ENCODE measurements at places on chromosomes 5 and 9.

- DNase-seq, result no peak
These were observed 17.1 kb downstream of the BTNL3 start for GRCh38 chr5:181005791-181006190.

- no peak for DNase-seq
These were observed 402.8 kb downstream of the CDK5RAP2 start for GRCh38 chr9:120177121-120177520.

- DNase-seq, result no peak
These were observed 16.7 kb downstream of the CTNNAL1 start for GRCh38 chr9:108996643-108997042.

DNA sequence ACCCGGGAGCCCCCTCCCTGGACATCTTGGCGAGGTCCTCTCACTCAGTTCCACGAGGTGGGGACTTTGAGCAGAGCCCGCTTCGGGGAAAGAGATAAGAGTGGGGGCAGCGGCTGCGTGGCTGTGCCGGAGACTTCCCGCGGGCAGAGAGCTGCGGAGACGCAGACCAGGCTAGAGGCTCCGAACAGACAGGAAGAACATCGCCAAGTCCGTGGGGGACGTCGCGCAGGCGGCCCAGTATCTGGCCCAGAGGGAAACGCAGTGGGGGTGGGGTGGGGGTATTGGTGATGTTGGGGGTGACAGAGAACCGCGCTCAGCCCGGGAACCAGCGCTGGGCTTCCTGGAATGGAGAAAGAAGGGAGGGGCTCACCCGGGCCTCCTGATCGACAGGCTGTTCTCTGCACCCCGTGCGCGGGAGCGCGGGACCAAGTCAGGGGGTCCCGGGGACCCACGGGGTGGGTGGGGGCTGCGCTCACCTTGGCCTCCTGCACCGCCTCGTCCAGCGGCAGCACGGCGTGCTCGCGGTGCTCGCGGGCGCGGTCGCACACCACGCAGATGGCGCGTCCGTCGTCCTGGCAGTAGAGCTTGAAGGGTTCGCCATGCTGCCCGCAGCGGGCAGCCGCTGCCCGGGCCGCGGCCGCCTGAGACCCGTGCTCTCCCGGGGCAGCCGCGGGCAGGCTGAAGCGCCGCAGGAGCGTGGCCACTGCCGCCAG lies 727 bp downstream of the TRIM7 start:
- DNase-seq, result peak; percentile 29

DNA sequence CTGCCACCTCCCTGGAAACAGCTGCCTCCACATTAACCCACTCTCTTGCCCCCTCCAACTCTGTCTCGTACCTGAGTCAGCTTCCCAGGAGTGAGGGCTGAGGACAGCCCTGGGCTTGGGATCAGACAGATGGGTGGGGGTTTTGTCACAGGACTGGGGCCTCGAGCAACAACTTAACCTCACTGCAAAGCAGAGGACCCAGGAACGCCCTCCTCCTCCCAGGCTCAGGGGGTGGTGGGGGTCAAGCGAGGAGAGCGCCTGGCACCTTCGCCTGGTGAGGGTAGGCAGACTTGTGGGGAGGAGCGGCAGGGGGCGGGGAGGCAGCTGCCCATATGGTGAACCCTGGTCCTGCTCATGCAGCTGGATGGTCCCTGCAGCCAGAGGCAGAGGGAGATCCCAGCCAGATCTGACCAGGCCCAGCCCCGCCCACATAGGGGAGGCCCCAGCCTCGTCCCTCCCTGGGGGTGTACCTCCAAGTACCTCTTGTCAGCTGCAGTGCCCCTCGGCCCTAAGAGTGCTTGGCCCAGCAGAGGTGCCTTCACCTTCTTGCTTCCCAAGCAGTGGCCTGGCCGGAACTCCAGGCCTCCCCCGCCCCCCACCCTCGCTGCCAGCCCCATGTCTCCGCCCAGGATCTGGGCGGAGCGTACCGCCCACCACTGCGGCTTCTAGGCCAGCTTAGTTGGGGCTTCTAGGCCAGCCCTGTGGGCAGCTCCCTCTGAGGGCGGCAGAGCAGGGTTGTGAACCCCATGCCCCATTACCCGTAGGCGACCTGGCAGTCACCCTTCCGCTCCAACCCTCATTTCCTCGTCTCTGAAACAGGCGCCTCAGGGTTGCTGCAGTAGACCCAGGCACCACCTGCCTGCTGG lies at the start of gene SARDH:
Gene SARDH, minus strand, starts transcription at position 579 of the 866 bp plus-strand sequence. CDS start 4,179 bp downstream, outside the sequence.
- peak; percentile 58 for DNase-seq

DNA sequence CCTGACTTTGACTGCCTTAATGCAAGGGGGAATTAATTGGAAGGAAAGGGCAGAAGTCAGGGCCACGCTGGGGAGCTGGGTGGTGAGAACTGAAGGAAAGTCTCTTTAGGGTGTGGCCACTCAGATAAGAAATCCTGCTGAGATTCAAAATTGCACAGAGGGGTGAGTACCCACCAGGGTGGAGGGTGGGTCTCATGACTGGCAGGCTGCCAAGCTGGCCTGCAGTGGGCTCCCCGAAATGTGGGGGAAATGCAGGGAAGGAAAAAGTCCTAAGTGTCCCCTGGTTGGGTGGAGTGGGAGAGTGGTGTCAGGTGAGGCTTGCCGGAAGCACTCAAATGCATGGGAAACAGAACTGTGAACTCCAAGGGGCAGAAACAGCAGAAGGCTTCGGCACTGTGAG lies 24.1 kb downstream of the TSPAN17 start:
- no peak for DNase-seq

DNA sequence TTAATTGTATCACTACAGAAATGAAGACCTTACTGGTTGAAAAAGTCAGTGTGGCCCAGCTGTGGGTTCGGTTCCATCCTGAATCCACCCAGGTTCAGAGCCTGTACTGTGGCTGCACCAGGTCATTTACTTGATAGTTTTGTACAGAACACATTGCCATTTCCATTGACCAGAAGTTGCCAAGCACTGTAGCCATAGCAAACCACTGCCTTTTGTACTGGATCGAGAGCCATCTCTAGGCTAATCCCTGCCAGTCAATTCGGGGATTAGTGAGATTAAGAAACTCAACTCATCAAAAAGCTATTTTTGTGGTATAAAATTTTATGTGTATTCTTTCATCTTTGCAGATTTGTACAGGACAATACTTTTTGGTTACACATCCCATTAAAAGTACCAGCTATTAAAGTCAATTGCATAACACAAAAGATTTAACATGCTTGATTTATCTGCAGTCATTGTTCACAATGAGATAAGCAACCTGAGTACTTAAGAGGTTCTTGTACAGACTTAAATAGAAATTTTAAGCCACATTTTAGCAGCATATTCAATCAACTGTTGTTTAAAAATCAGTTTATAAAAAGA lies 108.5 kb upstream of the OTULINL start:
- DNase-seq, result no peak

GRCh38 chr5:151902215-151902614 lies 22.4 kb downstream of the GLRA1 start:
- no peak for DNase-seq

- no peak for DNase-seq
These were observed 42.4 kb downstream of the EXD3 start for GRCh38 chr9:137380606-137381005.

GRCh38 chr5:34001241-34001841 lies 6.5 kb downstream of the AMACR start:
- DNase-seq, result no peak

DNA sequence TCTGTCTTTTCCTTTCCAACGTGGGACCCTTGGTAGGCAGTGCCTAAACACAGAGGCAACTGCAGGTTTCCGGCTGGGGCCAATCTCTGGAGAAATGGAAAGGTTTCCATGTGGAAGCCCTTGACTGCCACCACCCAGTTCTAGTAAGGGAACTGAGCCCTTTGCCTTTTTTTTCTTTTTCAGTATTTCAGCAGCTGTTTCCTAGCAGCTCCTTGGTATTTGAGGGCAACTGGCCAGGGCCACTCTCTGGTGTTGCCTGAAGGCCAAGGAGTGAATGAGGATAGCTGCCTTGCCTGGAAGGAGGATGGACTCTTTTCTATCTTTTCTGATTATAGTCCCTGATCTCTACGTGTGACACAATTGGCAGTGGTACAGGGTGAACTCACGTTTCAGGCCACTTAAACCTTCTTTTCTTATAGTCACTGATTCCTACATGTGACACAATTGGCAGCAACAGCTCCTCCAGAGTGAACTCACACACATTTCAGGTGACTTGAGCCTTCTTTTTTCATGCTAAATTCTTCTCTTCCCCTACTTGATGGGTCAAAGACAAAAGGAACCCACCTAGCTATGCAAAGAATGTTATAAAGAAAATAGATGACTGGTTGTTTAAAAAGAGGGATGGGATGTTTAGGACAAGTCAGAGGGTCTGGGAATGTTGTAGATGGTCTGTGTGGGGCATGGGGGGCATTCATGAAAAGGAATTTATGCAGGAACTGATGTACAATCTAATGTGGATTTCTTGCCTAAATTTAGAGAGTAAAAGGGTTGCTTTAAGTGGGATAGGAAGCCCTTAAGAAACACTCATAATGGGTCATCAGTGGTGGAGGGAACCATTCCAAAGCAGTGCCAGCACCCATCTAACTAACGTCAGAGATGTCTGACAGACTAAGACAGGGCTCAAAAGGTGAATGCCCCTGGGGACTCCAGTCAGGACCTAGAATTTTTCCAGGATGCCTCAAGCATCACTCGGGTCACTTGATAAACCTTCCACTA lies 190.1 kb downstream of the TMEM232 start:
- no peak for DNase-seq

DNA sequence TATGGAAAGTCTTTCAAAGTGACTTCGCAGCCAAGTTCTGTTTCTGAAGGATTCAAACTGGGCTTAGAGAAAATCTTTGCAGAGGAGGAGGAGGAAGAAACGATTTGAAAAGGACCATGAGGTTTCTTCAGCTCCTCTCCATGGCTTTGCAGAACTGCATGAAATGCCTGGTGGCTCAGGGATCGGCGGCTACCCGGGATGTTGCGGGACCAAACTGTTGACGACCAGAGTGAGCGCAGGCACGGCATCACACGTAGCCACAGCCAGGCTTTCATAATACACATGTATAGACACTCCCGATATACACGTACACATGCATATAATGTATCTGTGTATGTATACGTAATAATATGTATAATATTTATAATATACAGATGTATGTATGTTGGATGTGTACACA lies 180.0 kb downstream of the PAX5 start:
- DNase-seq, result no peak

DNA sequence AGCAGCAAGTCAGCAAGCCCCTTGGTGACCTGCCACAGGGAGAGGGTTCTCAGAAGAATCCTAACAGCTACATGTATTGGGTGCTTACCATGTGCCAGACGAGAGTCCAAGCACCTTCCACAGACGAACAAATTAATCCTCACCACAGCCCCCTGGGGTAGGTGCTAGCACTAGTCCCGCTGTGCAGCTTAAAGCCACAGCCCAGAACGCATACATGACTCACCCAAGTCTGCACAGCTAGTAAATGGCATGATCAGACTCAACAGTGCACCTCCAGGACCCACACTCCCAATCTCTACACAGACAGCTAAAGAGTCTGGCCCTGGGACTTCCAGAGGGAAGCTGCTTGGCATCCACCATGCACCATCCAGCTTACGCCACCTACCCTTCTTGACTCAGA lies 111.5 kb downstream of the PAX5 start:
- no peak for DNase-seq

GRCh38 chr9:94905606-94906005 lies 179.1 kb downstream of the AOPEP start:
- no peak for DNase-seq

- no peak for DNase-seq
These were observed 227.6 kb upstream of the ANKRD55 start for GRCh38 chr5:56460681-56461191.

DNA sequence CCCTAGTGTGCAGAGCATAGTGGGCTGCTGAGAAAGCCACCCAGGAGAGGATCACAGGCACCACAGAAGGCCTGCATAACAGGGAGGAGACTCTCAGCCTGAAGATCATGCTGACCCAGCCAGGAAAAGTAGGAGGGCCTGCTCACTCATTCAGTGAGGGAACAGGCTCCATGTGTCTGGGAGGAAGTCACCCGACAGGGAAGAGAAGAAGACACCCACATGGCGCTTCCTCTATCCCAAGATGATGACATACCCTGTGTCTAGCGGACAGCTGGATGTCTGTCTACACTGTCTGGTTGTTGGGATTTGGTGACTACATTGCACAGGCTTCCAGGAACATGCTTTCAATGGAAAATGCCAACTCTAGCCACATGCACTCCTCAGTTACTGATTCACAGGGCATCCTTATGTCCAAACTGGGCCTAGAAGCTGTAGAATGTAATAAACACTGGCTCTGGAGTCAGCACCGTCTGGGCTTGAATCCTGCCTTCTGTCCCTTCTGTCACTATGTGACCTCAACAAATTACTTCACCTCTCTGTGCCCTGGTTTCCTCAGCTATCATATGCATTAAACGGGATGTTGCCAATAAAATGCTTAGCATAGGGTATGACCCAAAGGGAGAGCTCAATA lies 47.6 kb downstream of the KLHL3 start:
- DNase-seq, result no peak

- DNase-seq, result peak; percentile 59
These were observed 845 bp upstream of the NR4A3 start for GRCh38 chr9:99820685-99821395.

DNA sequence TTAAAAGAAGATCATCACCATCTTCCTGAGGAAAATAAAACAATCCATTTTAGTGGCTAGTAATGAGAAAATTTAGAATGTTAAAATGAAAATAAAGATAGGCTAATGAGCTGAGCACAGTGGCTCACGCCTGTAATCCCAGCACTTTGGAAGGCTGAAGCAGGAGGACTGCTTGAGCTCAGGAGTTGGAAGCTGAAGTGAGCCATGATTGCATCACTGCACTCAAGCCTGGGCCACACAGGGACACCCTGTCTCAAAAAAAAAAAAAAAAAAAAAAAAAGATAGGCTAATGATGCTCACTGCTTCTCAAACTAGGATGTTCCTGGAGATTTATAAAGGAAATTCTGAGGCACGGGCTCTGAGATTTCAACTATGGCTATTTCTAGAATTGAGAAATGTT lies 50.3 kb downstream of the CPLANE1 start:
- DNase-seq, result no peak

DNA sequence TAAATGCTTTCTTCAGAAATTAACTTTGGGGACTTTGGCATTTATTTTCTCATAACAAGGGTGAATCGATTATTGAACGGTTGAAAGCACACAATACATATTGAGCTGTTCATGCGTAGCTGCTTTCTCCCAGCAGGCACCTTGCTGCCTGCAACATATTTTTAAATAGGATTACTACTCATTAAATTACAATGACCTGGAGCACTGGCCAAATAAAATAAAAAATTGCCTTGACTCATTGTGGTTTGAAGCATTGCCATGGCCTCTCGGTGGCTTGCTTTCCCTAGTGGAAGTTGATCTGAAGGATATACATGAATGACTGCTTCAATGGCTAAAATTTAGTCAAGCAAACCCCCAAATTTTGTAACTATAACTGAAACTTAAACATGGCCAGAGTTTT lies 181.6 kb upstream of the NUDT12 start:
- no peak for DNase-seq

DNA sequence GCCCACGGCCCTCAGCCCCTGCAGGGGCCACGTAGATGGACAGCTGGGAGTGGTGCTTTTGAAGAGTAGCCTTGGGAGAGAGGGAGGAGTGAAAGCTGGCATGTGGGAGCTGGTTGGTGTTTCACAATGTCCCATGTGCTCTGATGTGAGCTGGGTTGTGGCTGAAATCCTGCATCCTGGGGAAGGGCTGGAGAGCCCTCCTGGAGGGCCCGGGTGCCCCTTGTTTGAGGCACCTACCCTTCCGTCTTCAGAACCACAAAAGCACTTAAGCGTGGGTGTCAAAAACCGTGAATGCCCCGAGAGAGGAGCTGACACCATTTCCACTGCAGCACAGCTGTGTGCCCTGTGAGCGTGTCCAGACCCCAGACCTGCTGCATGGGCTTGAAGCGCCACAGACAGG lies 199.1 kb upstream of the ZNF618 start:
- no peak for DNase-seq

Data from stimulated activated CD4-positive, alpha-beta T cell treated with anti-CD3 and anti-CD28 coated beads, Interleukin-2, amount 100 ng/mL, for 24 hours (primary cell).